Bronchial epithelial cell (primary cell): ENCODE measurements at places on chromosomes 4 and X. TPM values are rescaled to one million over a fixed set of nuclear protein-coding genes. Genes with fewer than 3 reads are reported as not detected.
A peak's percentile ranks its signal among the peaks of the same experiment; 100 is the strongest.

The SSX2 gene
- not detected in 2 replicates for total RNA-seq

The SOD3 gene
- 0.13 TPM in 1 of 2 replicates, not detected in the other for total RNA-seq

DNA sequence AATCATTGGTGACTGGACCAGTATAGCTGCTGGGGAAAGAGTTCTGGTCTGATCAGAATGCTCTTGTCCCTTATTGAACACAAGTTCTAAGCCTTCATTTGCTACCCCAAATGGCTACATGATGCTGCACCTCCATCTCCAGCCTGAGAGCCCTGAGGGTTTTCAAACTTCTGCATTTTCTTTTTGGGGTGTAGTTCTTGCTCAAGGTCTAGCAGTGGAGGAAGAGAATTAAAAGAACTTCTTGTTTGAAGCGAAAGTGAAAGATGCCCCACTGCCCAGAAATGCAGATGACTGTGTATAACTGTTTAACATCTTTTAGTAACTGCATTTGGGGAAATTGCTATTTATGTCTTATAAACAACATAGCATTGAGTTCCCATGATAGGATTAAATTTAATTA, 38.5 kb downstream of the LAMTOR3 start:
- no peak for DNase-seq

The FATE1 gene
- not detected in 2 replicates for total RNA-seq

GRCh38 chr4:169689681-169690080, 68.1 kb downstream of the HPF1 start:
- DNase-seq, result no peak

DNA sequence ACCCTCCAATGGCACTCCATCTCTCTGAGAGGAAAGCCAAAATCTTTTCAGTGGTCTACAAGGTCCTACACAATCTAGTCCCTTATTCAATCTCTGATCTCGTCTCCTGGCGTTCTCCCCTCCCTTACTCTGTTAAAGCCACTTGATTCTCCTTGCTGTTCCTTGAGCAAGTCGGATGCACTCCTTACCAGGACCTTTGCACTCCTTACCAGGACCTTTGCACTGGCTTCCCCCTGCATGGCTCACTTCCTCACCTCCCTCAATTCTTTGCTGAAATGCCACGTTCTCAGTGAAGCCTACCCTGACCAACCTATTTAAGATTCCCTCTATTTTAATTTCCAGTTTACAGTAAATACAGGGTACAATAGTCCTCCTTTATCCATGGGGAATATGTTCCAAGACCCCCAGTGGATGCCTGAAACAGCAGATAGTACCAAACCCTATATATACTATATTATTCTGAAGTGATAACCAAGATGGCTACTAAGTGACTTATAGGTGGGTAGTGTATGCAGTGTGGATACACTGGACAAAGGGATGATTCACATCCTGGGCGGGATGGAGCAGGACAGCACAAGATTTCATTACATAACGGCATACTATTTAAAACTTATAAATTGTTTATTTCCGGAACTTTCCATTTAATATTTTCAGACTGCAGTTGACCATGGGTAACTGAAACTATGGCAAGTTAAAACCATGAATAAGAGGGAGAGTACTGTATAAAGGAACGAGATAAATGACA, 6.5 kb upstream of the DLG3 start:
- DNase-seq, result peak; percentile 60

DNA sequence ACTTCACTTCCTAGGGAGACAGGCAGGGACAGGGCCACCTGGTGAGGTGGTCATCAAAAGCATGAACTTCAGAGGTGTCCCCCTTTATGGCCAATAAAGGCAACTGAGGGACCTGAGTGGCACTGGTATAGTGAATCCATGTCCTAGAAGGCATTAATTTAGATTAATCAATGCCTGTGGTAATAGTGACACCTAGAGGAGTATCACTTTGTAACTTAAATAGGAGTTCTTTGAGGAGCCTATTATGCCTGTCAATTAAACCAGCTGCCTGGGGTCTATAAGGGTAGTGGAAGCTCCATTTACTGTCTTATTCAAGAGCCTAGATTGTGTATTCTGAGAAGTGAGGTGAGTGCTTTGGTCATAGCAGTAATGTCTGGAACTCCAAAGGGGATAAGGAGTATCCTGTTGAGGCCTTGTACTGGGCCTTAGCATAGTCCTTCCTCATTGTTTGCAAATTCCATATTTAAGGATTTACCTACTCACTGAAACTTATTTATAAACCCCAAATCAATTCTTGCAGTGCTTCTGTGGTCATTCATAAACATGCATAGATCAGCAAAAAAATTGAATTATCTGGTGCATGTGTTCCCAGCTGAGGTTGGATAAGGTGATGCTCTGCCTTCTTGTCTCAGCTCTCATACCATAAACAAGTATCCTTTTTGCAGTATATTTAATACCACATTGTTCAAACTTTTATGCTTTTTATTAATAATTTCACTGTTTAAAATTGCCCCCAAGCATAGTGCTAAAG, 213.8 kb upstream of the RADX start:
- DNase-seq, result peak; percentile 37

The GNRHR gene
- under 0.01 and 0.13 TPM in 2 replicates for total RNA-seq

The RGN gene
- total RNA-seq, result 0.26 TPM in 1 of 2 replicates, not detected in the other

The PNMA5 gene
- not detected in 2 replicates for total RNA-seq

DNA sequence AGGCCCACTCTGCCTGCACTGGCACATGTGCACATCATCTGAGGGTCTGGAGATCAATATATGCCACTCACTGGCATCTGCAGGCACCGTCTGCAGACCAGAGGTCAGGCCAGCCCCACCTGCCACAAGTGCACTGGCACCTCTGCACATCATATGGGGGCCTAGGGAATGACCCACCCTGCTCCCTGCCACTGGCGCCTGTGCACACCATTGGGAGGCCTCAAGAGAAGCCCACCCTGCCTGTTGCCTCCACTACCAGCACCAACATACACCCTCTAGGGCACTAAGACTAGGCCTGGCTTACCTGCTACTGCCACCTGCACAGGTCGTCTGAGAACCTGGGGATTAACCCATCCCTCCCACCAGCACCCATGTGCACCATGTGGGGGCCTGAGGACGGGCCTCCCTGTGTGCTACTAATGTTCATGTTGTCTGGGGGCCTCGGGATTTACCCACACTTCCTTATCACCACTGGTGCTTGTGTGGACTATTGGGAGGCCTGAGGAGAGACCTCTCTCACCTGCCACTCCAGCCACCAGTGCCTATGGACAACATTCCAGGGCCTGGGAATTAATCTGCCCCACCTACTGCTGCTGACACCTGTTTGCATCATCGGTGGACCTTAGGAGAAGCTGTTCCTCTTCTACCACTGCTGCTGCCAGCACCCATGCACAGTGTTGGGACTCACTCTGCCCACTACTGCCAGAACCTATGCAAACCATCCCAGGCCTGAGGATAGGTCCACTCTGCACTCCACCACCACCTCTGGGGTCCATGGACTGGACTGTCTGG, 113.7 kb downstream of the REELD1 start:
- DNase-seq, result no peak

DNA sequence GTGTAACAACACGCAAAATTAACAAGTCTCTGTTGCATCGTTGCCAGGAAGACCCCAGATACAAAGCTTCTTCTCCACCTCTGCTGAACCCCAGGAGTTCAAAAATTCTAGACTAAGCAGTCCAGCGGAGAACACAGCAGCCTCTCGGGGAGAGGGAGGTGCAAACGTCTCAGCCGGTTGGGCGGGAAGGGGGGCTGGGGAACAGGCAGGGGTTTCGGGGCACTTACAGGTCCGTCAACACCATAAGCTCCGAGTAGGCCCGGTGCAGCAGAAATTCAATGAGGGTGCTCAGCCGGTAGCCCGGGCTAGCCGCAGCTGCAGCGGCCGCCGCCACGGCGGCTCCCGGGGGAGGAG, 394 bp downstream of the MED14 start:
- no peak for DNase-seq

DNA sequence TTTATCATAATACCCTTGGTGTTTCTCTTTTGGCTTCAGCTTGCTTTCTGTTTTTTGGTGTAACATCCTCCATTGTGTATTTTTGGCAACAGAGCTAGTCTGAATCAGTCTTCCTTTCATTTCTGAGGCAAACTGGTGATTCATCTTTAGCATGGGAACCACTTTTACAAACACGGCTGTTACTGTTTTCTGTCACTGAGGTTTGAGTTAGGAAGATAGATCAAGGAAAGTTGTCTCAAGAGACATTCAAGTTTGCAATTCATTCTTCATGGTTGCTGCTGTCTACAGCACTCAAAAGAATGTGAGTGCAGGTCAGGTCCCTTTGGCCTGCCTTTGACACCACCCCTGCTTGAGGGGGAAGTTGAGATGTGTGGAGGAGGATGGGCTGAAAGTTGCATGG, 36.3 kb downstream of the IL21 start:
- peak; percentile 71 for DNase-seq

The PSAPL1 gene
- total RNA-seq, result 0.26 TPM in 1 of 2 replicates, not detected in the other

DNA sequence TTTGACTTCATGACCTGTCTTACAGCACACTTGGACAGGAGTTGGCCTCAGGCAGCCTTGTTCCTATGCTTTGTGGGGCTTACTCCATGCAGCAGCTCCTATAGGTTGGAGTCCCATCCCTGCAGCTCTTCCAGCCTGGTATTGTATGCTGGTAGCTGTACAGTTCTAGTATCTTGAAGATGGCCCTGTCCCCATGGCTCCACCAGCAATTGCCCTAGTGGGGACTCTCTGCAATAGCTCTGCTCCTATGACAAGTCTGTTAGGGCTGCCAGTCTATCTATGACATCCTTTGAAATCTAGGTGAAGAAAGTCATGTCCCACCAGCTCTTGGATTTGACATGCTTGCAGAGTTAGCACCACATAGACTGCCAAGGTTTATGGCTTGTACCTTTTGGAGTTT, 252.6 kb downstream of the ANTXR2 start:
- DNase-seq, result no peak

The NUP62CL gene
- 3.9 and 5.1 TPM in 2 replicates for total RNA-seq

The IQCM gene
- not detected in 2 replicates for total RNA-seq

DNA sequence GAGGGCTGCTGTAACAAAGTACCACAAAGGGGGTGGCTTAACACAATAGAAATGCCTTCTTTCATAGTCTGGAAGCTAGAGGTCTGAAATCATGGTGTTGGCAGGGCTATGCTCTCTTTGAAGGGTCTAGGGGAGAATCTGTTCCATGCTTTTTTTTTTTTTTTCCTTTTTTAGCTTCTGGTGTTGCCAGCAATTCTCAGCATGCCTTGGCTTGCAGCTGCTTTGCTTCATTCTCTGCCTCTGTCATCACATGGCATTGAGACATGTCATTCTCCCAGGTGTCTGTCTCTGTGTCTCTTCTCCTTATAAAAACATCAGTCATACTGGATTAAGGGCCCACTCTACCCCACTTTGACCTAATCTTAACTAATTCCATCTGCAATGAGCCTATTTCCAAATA, 78.6 kb upstream of the BOD1L1 start:
- DNase-seq, result peak; percentile 86

DNA sequence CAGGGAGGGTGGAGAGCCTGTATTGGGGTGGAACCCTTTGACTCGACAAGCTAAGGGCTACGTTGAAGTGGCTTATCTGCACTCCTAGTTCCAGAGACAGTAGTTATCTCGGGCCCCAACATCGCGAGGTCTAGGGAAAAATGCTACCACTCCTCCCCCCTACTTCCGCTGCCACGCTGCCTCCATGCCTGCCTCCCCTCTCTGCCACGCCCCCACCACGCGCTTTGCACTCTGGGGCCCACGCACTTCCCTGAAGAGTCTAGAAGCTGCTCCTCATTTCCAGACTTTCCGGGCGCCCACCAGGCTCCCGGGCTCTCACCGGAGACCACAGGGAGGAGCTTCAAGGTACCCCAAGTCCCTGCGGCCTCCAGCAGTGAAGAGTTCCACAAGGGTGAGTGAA, at the start of gene PASD1:
TSS of gene PASD1 (plus strand) at position 227 of the 400 bp plus-strand sequence. CDS start 37,879 bp downstream, outside the sequence.
- DNase-seq, result no peak

GRCh38 chrX:29453333-29453732, 762.0 kb upstream of the MAGEB2 start:
- DNase-seq, result no peak

The TMSB15A gene
- total RNA-seq, result not detected in 2 replicates

GRCh38 chrX:123648028-123648810, 84.6 kb downstream of the THOC2 start:
- DNase-seq, result peak; percentile 63

The DCLK2 gene
- total RNA-seq, result under 0.01 TPM in 1 of 2 replicates, not detected in the other
